Heart left ventricle (tissue), 16 donors: ENCODE measurements at places on chromosomes 6 and 20.

DNA sequence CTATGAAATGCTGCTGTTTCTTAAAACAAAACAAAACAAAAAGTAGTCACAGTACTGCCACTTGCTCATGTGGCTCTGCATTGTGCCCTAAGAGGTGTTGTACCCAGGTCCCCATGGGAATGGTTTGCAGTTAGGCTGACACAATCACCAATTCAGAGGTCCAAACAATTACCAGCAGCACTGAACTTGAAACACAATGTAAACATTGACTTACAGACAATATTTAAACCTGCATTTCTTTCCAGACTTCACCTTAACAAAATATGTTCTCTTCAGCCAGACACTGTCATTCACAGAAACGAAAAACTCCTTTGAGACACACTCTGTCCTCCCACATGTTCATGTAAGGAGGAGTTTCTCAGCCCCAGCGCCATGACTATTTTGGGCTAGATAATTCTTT is 206.8 kb upstream of the ARG1 start:
- DNase-seq, result no peak

DNA sequence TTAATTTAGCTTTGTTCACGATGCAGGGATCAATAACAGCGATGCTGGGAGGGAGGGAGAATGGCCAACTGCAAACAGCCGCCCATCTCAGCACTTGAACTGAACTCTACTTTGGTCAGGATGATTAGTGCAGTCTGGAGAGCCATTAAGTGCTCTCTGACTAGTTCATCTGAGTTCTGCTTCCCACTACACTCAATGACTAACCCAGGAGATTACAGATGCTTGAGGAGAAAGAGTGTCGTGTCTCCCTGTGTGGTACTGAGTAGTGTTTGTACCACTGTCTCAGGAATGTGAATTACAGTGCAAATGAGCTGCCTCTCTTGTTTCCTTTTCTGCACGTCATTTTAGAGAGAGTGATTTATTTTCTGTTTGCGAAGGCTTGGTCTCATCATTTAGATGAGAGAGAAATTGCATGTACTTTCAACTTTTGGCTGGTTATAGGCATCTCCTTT is 23.5 kb downstream of the CARMIL1 start:
- no peak for DNase-seq

DNA sequence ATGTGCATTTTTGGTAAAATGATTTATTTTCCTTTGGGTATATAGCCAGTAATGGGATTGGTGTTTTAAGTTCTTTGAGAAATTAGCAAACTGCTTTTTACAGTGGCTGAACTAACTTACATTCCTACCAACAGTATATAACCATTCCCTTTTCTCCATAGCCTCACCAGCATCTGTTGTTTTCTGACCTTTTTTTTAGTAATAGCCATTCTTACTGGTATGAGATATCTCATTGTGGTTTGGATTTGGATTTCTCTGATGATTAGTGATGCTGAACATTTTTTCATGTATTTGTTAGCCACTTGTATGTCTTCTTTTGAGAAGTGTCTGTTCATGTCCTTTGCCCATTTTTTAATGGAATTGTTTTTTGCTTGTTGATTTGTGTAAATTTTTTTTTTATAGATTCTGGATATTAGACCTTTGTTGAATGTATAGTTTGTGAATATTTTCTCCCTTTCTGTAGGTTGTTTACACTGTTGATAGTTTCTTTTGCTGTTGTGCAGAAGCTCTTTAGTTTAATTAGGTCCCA is 42.3 kb downstream of the STK4 start:
- DNase-seq, result no peak

DNA sequence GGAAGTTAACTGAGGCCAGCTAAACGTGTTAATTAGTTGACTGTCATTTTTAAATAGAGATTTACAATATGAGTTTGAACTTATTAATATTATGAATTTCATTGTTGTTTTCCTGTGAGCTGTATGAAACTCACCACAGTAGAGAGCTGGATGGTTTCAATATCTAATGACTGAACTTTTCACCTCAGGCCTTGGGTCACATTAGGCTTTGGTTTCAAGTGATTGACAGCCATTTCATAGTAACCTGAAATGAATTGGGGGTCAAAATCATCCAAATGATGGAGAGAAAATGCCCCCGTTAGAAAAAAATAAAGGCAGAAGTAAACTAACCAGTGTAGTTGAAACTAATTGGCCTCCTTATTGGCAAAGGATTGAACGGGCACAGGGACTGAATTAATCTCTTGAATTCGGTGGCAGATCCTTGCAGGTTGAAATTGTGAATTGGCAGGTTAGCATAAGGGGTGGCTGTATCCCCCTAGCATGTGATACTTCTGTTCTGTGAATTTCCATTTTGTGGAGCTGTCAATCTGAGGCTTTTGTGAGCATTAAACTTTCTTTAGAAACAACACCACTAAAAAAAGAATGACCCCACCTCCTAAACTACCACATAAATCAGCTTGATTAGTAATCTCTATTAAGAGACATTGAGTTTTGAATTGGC is 155.1 kb upstream of the MMS22L start:
- DNase-seq, result no peak

GRCh38 chr6:79864421-79864820 is 82.9 kb downstream of the ELOVL4 start:
- no peak for DNase-seq

DNA sequence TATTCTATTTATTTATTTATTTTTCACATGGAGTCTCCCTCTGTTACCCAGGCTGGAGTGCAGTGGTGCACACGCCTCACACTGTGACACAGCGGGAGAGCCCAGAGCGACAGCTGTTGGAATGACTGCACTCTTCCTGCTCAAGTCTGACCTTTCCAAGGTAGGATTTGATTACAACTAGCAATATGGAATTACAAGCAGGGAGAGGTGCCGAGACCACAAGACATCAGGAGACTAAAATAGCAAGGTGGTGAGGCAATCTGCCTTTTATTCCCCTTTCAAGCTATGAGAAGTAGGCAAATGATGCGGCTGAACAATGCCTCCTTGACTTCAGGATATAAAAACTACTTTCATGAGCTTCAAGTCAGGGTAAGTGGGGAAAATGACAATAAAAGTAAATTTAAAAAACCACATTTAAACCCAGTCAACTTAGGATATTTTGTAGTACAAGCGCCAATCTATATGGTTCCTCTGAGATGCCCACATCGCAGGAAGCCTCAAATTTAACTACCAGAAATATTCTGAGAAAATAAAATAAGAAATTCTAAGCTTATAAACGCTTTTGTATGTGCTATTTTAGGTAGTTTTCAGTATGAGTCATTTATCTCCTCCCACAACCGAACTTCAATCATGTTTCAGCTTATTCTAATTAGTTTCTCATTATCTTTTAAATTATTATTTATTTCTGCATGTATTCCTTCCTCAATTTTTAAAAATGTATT is 146.9 kb upstream of the SGK1 start:
- DNase-seq, result no peak

- DNase-seq, result no peak
Measured at GRCh38 chr6:143288923-143289322, 161.6 kb downstream of the ADAT2 start.

- DNase-seq, result no peak
Measured at GRCh38 chr20:57691699-57692098, 18.1 kb downstream of the PMEPA1 start.

- no peak for DNase-seq
Measured at GRCh38 chr6:135286962-135287538, 105.9 kb downstream of the MYB start.

DNA sequence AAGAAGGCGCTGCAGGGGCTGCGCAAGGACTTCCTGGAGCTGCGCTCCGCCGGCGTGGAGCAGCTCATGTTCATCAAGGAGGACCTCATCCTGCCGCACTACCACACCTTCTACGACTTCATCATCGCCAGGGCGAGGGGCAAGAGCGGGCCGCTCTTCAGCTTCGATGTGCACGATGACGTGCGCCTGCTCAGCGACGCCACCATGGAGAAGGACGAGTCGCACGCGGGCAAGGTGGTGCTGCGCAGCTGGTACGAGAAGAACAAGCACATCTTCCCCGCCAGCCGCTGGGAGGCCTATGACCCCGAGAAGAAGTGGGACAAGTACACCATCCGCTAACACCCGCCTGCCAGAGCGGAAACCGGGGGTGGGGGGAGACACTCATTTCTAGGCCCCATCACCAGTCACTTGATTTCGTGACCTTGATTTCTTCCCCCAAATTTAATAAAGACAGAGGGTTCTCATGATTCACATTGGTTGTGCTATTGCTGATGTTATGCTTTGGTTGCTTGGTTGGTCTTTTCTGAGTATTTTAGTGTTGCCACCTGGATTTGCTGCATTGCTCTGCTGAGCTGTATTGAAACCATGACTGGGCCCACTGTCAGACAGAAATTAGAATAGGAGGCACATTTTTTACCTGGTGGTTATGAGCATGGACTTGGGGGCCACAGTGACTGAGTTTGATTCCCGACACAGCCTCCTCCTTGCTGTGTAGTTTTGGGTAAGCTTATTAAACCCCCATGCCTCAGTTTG is 1.5 kb downstream of the FAM50B start:
- no peak for DNase-seq

DNA sequence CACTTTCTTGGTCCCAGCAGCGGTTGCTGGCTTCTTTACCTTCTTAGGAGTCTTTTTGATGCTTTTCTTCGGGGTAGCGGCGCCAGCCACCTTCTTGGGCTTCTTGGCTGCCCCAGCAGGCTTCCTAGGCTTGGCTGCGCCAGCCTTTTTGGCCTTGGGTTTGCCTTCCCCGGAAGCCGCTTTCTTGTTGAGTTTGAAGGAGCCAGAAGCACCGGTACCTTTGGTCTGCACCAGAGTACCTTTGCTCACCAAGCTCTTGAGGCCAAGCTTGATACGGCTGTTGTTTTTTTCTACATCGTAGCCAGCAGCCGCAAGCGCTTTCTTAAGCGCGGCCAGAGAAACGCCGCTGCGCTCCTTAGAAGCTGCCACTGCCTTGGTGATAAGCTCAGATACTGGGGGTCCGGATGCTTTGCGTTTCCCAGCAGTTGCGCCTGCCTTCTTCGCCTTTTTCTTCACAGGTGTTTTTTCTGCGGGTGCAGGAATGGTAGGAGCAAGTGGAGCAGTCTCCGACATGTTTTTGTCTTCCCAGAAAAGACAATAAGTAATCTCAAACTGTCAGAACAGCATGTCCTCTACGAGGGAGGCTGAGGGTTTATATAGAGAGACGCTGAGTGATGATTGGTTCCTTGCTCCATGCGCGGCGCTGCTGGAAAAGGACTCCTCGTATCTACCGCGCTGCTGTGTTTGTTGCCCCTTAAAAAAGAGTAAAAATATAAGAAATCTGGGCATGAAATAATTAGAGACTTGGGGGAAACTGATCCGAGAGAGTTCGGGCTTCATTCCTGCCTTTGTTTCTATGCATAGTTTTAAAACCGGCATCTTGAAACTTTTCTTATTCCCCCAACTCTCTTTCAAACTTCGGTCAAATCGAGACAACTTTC is 130.3 kb upstream of the BTN3A2 start:
- peak; percentile 70 for DNase-seq

- no peak for DNase-seq
Measured at GRCh38 chr6:154390034-154390433, 33.4 kb upstream of the IPCEF1 start.

- peak; percentile 40 for DNase-seq
Measured at GRCh38 chr6:117423754-117424153, 2.0 kb downstream of the ROS1 start.

DNA sequence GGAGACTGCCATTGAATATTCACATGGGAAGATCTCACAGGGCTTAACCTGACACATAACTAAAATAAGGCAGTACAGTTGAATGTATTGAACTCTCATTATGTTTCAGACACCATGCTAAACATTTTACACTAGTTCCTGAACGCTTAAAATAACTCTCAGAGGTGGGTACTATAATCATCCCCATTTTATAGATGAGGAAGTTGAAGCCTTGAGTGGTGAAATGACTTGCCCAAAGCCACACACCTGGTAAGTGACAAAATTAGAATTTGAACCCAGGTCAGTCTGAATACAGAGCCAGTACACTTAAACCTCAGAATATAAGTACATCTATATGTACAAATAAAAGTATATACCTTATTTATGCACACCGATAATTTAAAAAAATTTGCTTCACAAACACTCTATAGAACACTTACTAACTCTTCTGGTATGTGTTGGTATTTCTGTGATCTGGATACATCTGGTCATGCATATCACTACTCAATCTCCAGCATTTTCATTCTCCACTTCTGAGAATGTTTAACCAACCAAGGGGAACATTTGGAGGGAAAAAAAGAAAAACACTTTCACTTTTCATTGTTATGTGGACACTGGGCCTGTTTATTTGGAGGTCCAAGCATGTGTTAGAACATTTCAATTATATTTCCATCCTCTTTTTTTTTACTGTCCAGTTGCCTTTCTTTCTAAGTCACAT is 4.6 kb upstream of the BICRAL start:
- DNase-seq, result no peak

DNA sequence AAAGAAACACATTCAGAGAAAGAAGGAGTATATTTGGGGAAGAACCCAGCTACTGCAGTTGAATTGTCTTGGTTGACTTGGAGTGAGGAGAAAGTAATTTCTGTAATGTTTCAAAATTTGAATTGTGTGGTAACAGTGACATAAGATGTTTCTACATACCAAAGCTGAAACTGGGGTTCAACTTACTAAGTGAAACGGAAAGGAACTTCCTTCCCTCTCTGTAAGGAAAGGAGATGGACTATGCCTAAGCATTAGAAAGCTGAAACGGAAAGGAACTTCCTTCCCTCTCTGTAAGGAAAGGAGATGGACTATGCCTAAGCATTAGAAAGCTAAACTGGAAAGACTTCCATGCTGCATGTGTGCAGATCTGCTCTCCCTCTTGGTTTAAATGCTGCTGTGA is 46.0 kb downstream of the HUS1B start:
- no peak for DNase-seq

GRCh38 chr6:22972771-22973170 is 403.4 kb downstream of the HDGFL1 start:
- no peak for DNase-seq

DNA sequence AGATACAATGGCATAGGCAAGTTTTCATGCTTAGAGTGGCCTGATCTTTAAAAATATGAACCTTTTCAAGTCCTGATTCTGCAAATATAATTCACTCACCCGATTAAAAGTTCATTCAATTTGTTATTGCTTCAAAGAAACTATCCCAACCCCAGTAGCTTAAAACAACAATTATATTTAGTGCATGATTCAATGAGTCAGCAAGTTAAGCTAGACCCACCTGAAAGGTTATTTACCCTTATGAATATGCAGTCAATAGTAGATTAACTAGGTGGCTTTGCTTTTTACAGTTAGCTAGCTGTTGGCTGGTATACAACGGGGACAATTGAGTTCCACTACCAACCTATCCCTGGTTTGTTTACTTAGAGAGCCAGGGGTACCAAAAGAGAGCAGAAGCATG is 95.6 kb upstream of the ANKEF1 start:
- DNase-seq, result no peak
